Mesothelial cell of epicardium (in vitro differentiated cells): ENCODE measurements at places on chromosomes 3 and 15.

GRCh38 chr3:148974726-148975125, 16.6 kb upstream of the GYG1 start:
- DNase-seq = no peak

- DNase-seq = no peak
Observed at GRCh38 chr3:43758592-43759225, 68.0 kb downstream of the ABHD5 start.

DNA sequence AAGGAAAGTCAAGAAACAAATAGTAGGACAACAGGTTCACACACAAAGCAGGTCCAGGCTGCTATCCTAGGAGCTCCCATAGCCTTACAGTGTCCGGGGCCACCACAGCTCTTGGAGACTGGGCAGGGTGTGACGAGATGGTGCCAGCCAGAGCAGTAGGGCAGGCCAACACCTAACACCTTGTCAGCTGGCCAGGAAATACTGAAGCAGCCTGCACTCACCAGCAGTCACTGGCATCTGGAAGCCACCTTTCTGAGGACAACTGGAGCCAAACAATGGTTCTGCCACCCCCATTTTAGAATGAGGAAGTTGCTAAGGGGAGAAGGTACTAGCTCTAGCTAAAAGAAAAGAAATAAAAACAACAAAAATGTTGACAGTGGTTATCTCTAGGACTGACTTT, 47.2 kb downstream of the CCDC12 start:
- no peak for DNase-seq

GRCh38 chr3:71488882-71489281, 94.6 kb downstream of the FOXP1 start:
- no peak for DNase-seq

GRCh38 chr15:31871166-31871886, 159.0 kb upstream of the CHRNA7 start:
- DNase-seq = no peak

- DNase-seq = no peak
Observed at GRCh38 chr3:138448631-138449030, 14.2 kb downstream of the ESYT3 start.

DNA sequence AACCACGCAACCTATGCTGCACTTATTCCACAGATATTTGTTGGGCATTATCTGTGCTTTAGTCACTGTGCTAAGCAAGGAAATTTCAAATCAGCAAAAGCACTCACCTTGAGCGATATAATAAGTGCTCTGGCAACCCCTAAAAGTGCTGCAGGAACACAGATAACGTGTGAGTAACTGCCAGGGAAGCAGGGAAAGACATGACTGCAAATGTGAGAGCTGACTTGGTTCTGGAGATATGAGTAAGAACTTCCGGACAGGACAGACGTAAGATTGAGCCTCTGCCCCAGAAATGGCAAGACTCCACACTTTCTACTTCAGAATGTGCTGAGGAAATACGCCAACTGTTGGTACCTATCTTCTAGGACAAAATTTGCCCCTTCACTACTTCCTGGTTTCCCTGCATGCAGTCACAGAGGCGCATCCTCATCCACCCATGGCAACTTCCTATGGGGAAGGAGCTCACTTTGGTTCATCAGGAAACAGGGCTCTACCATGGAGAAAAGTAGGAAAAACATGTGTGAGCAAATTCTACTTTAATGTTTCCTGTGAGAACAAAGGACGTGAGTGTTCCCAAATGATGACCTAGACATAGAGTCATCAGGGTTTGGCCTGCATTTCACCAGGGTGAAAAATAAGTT, 41.7 kb downstream of the AQP9 start:
- no peak for DNase-seq
